NCI-H1048 (cell line): ENCODE measurements at places on chromosomes 3 and 15.

DNA sequence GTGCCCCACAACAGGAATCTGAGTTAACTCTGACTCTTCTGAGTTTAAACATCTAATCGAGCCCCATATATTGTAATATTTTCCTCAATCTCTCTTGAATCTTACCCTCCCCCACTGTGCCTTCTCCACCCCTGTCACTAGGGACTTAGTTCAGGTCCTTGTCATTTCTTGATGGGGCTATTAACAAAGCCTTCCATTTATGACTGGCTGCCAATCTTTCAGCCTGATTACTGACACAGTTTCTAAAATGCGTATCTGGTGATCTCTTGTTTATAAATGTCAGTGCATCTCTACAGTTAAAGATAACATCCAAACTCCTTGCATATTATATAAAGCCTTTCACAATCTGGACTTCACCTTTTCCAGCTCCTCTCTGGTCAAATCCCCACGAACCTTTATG, 124.3 kb downstream of the IGSF11 start:
- no peak for DNase-seq

DNA sequence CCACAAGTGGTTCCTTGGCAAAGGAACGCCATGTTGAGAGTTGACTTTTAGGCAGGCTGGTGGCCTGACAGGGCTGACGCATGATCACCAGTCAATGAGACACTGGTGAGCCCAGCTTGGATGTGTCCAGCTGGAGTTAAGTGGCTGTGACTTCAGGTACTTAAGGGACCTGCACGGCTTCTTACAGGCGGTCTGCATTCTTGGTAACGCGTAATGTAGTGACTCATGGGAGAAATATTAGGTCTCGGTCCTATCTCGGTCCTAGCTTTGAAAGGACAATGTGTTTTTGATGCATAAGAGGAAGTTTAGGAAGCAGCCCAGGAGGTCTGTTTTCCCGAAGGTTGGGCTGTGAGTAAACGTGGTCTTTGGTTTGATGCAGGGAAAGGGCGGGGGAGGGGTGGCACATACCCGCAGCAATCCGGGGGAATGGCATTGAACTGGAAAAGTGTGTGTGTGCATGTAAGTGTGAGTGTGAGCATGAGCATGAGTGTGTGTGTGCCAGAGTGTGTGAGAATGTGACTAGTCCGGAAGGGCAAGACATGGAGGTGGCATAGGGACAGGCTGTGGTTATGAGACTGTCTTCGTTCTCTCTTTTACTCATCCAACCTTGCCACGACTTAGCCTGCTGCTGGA, 55.3 kb downstream of the FAM43A start:
- no peak for DNase-seq

DNA sequence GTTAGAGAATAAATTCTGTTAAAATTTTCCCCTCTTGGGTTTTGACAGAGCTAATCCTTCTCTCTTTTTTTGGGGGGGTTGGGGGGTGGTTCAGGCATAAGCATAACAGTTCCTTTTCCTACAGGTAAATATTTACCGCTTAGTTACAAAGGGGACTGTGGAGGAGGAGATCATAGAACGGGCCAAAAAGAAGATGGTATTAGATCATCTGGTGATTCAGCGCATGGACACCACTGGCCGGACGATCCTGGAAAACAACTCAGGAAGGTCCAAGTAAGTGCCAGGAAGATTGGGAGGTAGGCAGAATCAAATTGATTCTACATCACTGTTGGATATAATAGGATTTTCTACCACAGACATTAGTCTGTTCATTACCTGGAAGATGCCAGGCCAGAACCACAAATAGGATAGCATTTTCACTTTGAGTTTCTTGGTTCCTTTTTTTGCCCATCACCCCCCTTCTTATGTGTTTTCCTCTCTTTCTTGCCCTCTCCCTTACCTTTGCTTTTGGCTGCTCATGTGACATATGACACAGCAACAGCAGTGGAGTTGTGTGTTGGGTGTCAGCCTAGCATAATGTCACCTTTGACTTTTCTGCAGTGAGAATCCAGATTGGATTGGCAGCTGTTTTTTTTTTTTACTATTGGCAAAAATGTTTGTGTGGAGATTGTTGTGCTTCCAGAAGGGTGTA, 79.0 kb downstream of the CHD2 start:
- no peak for DNase-seq

- DNase-seq, result no peak
Observed at GRCh38 chr3:53804697-53805462, 41.3 kb downstream of the CHDH start.

- DNase-seq, result no peak
Observed at GRCh38 chr3:54206874-54207273, 84.5 kb downstream of the CACNA2D3 start.

- no peak for DNase-seq
Observed at GRCh38 chr3:45252826-45253225, 26.7 kb upstream of the TMEM158 start.

DNA sequence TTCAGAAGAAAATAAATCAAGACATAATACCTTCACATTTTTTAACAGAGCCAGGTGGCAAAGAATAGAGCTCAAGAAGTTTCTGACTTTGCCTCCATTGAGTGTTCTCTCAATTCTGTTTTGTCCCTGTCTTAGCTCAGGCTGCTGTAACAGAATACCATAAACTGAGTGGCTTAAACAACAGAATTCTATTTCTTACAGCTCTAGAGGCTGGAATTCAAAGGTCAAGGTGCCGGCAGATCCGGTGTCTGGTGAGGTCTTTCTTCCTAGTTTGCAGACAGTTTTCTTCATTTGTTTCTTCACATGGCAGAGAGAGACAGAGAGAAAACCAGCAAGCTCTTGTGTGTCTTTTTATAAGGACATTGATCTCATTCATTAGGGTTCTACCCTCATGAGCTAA, 25.6 kb downstream of the IQCH start:
- DNase-seq, result no peak

DNA sequence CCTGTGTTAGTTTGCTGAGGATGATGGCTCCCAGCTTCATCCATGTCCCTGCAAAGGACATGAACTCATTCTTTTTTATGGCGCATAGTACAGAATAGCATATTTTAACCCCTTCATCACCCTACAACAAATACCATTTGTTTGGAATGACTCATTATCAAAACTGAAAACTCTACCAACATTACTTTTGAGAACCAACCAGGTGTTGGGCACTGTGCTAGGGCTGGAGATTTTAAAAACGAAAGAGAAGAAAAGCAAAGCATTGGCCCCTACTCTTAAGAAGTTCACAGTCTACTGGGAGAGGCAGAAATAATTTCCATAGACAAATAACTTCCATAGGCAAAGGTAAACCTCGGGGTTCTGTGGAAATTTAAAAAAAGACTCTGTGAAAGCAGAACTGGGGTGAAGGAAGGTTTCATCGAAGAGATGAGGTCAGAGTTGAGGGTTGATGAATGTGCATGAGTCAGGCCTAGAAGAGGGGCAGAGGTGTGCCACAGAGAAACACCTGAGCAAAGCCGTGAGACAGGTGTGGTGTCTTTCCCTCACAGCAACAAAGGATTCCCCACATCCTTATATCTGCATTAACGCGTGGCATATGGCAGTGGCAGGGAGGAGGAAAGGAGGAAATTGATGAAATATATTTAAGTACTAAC, 51.0 kb downstream of the MCF2L2 start:
- DNase-seq, result no peak

DNA sequence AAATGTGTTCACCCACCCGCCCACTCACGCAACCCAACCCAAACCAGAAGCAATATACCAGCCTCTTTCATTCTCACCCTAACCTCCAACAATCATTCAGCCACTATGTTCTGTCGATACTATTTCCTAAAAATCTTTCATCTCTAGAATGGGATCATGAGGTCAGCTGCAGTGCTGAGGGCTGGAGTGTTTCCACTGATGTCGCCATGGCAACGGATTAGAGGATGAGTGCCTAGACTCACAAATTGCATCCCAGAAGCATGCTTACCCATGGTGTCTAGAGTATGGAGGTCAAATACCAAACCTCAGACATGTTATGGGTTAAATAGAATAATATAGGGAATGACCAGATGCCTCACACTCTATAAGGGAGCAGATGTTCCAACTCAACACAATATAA, 138.5 kb downstream of the GABRB3 start:
- DNase-seq, result no peak

DNA sequence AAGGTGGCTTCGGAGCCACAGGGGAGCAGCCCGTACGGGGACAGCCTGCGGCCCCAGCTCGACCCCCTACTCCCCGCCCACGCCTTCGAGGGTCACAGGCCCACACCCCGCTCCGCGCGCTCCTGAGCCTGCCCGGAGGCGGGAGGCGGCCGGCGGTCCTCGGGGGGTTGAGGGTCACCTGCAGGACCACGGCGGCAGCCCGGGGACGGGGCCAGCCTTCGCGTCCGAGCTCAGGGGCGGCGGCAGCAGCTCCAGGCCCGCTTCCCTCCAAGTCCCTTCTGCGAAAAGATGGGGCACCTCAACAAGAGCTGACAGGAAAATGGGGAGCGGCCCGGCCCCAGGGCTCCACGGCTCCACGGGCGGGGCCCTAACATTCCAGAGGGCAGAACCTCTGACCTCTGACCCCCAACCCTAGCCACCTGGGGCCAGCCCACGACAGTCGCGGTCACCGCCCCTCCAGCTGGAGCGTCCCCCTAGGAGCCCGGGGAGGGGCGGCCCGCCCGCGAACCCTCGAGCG, 428 bp downstream of the LYSMD4 start:
- no peak for DNase-seq

- no peak for DNase-seq
Observed at GRCh38 chr3:161576714-161577510, 80.3 kb downstream of the OTOL1 start.

GRCh38 chr3:71695000-71695482, 30.2 kb downstream of the EIF4E3 start:
- DNase-seq, result no peak

- DNase-seq, result no peak
Observed at GRCh38 chr3:57164217-57164656, 916 bp downstream of the IL17RD start.

- no peak for DNase-seq
Observed at GRCh38 chr3:128281461-128282367, 128.4 kb downstream of the EEFSEC start.

DNA sequence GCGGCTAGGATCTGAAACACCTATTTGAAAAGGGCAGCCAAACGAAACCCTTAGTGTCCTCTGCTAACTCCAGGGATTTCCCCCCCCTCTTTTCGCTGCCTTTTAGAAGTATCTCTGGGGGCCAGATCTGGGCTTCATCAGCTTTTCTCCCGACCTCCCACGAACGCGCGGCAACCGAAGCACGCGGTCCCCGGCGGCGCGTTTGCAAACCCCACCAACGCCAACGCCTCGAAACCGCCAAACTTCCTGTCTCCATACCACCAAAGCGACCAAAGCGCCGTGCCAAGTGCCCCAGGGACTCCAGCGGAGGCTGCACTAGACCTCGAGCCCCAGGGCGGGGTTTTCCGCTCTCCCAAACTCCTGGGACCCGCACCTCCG, 155.8 kb upstream of the FRMD4B start:
- no peak for DNase-seq

GRCh38 chr3:168455814-168456213, 360.1 kb upstream of the GOLIM4 start:
- no peak for DNase-seq

GRCh38 chr3:148408667-148409066, 289.0 kb upstream of the AGTR1 start:
- no peak for DNase-seq

GRCh38 chr15:68298882-68299381, 21.4 kb downstream of the FEM1B start:
- DNase-seq, result no peak

DNA sequence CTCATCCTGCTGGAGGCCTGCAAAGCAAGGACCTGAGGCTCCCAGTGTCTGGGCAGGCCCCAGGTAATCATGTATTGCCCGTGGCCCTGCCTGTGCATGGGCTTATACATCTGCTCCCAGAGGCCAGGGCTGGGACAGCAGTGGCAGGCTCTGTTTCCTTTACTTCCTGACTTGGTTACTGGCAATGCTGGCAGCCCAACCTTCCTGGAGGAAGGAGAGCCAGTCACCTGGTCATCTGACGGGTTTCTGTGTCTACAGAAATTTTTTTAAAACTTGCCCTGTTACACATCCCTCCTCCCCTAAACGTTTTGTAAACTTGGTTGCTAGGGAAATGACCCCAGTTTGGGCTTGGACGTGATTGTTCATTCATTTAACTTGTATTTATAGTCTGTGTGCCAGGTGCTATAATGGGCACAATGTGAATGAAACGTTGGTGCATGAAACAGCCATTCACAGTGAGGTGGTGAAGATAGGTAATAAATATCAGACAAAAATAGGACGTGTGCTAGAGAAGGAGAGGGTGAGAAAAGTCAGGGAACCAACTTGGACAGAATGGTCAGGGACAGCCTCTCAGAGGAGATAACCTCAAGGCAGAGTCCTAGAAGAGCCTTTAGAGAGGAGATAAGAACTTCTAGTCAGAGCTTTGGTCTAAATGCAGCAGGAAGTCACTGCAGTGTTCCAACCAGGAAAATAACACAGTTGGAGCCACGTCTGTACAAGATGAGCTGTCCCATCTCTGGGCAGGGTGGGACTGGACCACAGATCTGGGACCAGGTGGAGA, 14.1 kb downstream of the TEX264 start:
- DNase-seq, result no peak

GRCh38 chr3:3503411-3503810, 295.8 kb upstream of the LRRN1 start:
- DNase-seq, result no peak

DNA sequence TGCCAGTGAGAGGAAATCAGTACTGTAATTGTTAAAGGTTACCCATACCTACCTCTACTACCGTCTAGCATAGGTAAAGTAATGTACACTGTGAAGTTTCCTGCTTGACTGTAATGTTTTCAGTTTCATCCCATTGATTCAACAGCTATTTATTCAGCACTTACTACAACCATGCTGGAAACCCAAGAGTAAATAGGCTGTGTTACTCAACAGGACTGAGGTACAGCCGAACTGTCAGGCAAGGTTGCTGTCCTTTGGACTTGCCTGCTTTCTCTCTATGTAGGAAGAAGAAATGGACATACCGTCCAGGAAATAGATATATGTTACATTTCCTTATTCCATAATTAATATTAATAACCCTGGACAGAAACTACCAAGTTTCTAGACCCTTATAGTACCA, 265.5 kb downstream of the NR2F2 start:
- no peak for DNase-seq

DNA sequence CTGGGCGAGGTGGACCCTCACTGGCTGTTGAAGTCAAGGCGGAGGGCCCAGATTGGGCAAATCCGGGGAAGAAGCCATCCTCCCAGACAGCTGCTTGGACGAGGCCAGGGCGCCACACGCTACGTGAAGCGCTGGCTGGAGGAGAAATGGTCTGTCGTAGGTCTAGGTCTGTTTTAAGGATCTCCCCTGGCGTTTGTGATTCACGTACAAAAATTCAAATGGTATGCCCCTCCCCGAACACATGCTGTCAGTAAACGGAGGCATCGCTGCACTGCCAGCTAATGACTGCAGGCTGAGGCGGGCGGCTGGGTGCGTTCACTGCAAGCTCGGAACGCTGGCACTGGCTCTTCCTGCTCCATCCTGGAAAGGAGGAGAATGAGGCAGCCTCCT, 69.9 kb downstream of the EPHB3 start:
- no peak for DNase-seq

GRCh38 chr3:69959581-69959980, 40.0 kb upstream of the SAMMSON start:
- no peak for DNase-seq

- no peak for DNase-seq
Observed at GRCh38 chr3:185460719-185461350, 38.0 kb downstream of the TMEM41A start.

GRCh38 chr15:101657968-101658784, 6.0 kb upstream of the TM2D3 start:
- peak; percentile 12 for DNase-seq

GRCh38 chr15:88393719-88394519, 73.3 kb downstream of the MRPL46 start:
- no peak for DNase-seq
